ENCODE measurements at places on chromosomes 1 and 21.
A peak's percentile ranks its signal among the peaks of the same experiment; 100 is the strongest.

GRCh38 chr1:40519517-40519916, 10.9 kb downstream of the EXO5 start:
- no peak for DNase-seq

- no peak for DNase-seq
Observed at GRCh38 chr1:239805851-239806772, 285.6 kb upstream of the FMN2 start.

DNA sequence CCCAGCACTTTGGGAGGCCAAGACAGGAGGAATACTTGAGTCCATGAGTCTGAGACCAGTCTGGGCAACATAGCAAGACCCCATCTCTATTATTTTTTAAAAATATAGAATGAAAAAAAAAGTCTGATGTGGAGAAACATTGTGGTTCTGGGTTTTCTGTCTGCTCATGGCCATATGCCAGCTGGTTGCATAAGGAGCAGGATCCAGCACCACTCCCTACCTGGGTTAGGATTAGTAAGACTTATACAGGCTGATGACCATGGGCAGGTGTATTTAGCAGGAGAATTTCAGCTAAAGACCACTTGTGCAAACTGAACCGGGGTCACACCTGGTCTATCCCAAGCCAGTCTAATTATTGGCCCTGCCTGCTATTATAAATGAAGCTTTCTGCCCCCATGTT, 16.7 kb upstream of the GPX7 start:
- no peak for DNase-seq

- peak; percentile 15 for DNase-seq
Observed at GRCh38 chr1:94418664-94419655, 771 bp downstream of the ABCD3 start.

- no peak for DNase-seq
Observed at GRCh38 chr1:1540090-1540817, at the start of gene TMEM240. Gene TMEM240, minus strand, starts transcription at chr1:1540624. Its CDS starts 278 bp downstream, at chr1:1540346.

GRCh38 chr1:228210712-228211530, 3.1 kb downstream of the OBSCN start:
- DNase-seq, result no peak
